ENCODE measurements at places on chromosomes 6 and 20.

- DNase-seq, result no peak
These were observed 1132.5 kb upstream of the MAP3K7 start for GRCh38 chr6:91719414-91719813.

DNA sequence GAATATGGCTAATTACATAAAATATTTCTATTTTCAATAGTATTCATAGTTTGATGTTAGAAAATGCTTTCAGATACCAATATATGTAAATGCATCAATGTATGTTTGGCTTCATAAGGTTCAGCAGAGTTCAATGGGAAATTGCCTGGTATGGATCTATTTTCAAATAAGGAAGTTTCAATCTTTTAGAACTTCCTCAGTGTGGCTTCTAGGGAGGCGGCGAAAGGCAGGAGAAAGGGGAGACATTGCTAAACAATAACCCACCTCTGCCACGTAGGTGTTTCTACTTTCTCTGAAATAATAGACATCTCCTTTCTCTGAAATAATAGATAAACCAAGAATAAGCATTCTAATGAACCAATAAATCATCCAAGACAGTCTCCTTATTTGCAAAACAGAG, 237.7 kb upstream of the RAB32 start:
- no peak for DNase-seq

- no peak for DNase-seq
These were observed 28.6 kb upstream of the SLC52A3 start for GRCh38 chr20:796921-797320.

DNA sequence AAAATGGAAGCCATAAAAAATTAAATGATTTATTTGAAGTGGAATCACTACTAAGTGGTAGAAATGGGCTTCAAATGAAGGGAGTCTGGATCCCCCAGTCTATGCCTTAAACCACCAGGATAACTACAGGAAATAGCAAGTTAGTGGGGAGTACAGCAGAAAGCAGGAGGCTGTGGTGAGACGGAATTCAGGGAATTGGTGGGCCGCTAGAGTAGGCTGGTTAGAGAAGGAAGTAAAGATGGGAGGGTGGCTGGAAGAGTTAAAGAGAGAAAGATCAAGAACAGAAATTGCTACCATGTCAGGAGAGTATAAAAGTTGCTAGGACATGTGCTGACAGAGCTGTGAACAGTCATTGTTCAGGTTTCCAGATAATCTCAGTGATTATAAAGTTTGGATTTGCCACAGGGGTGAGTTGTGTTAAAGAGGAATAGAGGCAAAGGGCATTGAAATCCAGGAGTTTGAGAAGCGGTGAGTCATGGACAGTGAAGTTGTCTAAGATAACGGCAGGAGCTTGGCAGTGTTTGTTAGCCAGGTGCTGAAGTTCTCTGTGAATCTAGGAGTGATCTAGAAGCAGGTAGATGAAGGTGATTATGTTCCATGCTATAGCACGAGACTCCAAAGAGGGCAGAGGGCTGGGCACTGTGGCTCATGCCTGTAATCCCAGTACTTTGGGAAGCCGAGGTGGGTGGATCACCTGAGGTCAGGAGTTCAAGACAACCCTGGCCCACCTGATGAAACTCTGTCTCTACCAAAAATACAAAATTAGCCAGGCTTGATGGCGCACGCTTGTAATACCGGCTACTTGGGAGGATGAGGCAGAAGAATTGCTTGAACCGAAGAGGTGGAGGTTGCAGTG, 13.7 kb upstream of the HINT3 start:
- no peak for DNase-seq

DNA sequence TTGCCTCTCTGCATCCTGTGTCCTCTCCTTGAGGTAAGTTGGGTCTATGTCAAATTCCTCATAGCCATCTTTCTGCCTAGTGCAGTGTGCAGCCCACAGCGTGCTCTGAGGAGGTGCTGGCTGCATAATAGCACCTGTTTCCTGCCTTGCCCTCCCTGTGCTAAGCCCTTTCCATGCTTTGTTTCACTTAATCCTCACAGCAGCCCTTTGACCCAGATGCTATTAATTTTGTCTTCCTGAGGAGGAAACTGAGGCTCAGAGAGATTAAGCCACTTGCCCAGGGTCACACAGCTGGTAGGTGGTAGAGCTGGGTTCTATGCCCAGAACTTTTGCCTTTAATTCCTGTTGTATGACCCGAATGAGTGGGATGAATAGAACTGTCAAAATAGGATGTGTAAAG, 13.5 kb downstream of the FAM83D start:
- no peak for DNase-seq

- no peak for DNase-seq
These were observed 80.3 kb downstream of the ZDHHC14 start for GRCh38 chr6:157461000-157461915.

DNA sequence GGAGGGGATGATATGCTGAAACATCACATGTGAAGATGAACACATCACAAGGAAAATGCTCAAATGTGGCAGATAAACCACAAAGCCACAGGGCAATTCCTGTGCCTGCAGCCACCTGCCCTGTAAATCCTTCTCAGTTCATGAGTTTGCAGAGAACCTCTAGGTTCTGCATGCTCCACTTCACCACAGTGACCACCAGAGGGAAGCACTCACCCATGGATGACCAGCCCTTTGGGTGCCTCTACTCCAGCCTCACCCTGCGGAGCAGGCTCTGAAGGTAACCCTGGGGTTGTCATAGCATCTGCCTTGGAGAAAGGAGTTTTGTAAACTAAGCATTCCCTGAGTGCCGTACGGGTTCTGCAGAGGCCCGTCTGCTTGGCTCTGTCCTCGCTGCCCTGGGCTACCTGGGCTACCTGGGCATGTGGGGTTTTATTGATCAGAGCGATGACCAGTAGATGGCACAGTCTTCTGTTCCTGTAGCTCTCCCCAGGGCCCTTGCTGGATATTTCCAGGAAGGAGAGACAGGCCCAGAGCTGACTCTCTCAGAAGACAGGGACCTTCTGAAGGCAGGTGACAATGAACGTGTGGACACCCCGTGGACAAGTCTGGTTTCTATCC, 31.7 kb upstream of the CST1 start:
- DNase-seq, result no peak

GRCh38 chr20:51545515-51545914, 3.0 kb upstream of the NFATC2 start:
- DNase-seq, result no peak

- DNase-seq, result no peak
These were observed 111.4 kb downstream of the SYNDIG1 start for GRCh38 chr20:24580855-24581254.

DNA sequence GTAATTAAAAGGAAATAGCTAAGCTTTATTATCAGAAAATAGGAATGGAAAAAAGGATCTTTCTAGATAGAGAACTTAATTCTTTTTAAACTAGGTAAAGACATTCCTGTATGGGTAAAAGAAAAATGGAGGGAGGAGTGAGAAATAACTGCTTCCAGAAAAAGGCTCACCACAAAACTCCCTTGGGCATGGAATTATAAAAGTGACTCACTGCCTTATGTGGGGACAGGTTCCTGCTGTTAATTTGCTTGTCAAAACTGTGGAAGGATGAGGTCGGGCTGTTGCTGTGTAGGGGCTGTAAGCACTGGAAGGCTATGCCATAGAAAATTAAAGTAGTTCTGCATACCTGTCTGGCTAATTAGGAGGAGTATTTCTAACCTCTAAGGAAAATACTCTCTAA, 158.7 kb downstream of the UBE3D start:
- no peak for DNase-seq

All from CD4-positive, alpha-beta T cell treated with Interleukin-17A for 4 hours (primary cell).